ENCODE measurements at places on chromosomes 16 and 17.
A peak's percentile ranks its signal among the peaks of the same experiment; 100 is the strongest.

DNA sequence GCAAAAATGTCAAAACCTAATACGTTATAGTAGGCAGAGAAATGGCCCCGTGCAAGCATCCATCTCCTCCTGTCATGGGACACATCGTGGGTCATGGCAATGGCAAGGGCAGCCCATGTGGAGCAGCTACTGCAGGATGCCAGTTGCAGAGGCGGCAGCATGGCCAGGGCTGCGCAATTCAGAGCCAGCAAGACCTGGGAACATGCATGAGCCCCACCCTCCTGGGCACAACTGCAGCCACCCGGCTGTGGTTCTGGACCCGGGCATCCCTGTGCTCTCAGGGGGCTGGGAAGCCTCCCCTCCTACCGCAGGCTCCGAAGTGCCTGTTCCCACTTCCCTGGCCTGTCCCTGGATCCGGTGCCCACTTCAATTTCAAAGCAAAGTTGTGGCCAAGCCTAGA, 203.6 kb downstream of the CPPED1 start:
- DNase-seq = no peak

- DNase-seq = no peak
Measured at GRCh38 chr16:10069374-10069773, 112.9 kb downstream of the GRIN2A start.

DNA sequence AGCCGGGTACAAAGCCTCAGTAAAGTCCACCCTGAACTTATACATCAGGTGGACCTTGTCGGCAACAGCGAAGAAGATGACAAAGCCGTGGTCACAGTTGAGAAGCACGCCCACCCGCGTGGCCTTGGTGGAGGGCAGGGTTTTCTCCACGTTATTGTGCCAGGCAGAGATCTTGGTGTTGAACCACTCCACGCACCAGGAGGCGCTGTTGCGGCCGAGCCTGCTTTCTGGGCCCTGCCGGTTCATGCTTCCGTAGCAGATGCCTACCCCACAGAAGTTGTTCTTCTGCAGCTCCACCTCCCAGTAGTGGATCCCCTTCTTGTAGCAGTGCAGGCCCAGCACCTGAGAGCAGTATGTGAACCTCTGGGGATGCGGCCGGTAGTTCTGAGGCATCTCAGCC, 22.1 kb downstream of the TRIM25 start:
- DNase-seq = no peak

DNA sequence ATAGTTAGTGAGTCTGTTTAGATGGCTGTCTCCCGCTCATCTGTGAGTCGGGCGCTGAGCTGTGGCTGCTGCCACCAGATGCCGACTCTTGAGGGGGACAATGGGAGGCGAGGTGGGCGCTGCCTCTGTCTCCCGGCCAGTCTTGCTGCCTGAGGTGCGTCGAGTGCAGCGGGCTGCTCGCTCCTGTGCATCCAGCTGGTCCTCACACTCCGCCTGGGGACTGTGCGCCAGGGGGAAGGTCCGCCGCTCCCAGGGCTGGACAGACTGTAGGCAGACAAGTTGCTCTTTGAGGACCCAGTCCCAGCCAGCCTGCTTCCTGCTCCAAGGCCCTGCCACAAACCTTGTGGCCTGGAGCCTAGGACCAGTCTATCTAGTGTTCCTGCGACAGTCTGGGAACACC, 32.4 kb downstream of the STH start:
- no peak for DNase-seq

DNA sequence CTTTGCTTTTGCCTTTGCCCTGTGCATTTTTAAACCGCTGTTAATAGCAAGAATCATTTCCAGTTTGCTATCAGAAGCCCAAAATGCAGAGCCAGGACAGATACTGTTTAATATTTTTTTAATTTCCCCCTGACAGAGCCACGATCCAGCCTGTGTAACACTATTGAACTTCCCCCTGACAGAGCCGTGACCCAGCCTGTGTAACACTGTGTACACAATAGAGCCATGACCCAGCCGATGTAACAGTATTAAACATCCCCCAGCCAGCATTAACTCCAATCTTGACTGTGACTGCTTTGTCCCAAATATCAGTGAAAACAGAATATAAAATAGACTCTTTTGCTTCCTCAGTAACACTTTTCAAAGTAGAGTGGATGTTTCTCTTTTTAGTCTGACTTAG, 607.9 kb upstream of the CDH5 start:
- DNase-seq = no peak

GRCh38 chr16:75312875-75313274, 61.5 kb upstream of the BCAR1 start:
- DNase-seq = no peak

GRCh38 chr17:17768424-17769088, 68.2 kb downstream of the SREBF1 start:
- DNase-seq = no peak

GRCh38 chr17:74130276-74130675, 73.2 kb upstream of the RPL38 start:
- DNase-seq = no peak

DNA sequence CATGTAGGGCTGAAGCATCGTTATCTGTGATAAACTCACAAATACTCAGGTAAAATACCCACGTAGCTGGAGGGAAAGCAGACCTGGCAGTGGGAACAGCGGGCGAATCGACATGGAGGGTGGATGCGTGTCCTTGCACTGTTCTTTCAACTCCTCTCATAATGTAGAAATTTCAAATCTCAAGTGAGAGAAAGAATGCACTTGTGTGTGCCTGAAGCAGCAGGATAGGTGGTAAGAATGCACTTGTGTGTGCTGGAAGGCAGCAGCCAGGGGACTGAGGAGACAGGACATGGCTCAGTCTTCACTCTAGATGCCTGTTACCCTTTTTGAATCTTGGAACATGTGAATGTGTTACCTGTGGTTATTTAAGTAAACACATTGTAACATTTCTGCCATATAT, 10.4 kb downstream of the IFT140 start:
- no peak for DNase-seq

- no peak for DNase-seq
Measured at GRCh38 chr17:59746849-59747445, 39.5 kb downstream of the VMP1 start.

GRCh38 chr17:35568561-35568960, 7.9 kb upstream of the SLFN14 start:
- DNase-seq = peak; percentile 56

DNA sequence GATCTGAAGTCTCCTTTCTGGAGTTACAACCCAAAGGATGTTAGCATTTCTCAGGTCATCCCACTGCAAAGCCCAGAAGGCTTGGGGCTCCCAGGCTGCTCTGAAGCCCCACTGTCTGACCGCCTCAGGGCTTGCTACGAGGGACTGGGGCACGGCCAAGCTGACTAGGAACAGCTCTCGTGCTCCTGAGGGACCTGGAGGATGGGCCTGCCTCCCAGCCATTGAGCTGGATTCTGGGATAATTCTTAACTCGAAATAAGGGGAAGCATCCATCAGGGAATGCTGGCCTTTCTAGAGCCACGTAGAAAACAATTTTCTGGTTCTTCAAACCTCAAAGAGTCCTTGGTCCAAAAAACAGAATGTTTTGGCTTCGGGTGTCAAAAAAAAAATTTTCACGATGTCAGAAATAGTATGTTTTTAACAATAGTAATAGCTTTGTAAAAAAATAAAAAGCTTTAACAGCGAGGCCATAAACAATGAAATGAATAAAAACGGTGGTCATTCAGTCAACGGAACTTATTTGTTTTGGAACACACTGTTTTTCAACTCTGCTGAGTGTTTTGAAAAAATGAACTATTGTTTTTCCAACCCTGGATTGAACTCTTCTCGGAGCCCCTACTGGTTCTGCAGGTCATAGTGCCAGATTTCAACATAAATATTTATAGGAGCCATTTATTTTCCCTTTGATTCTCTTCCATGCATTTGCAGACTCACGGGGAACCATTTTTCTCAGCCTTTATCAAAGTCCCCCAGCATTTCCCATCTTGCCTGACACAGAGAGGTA, 16.4 kb upstream of the HERPUD1 start:
- no peak for DNase-seq

DNA sequence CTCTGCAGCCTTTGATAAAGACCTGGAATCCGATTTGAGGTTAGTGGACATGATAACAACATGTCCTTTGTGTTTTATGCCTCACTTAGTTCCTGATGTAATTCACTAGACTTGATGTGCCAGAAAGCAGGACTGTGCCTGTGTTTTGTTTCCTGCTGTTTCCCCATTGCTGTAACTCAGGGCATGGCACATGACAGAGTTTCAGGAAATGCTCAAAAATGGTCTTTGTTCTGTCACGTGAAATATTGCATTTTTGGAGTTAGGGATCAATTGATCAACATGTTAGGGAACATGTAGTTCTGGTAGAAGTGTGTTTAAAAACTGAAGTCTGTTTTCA, 32.8 kb downstream of the DHX38 start:
- DNase-seq = peak; percentile 51

GRCh38 chr16:52398491-52398960, 148.4 kb downstream of the TOX3 start:
- DNase-seq = no peak

GRCh38 chr16:12086822-12087221, 110.3 kb downstream of the SNX29 start:
- no peak for DNase-seq

- no peak for DNase-seq
Measured at GRCh38 chr17:18218756-18219415, 6.5 kb upstream of the LLGL1 start.

- DNase-seq = no peak
Measured at GRCh38 chr17:60730273-60730672, 52.6 kb downstream of the BCAS3 start.

- DNase-seq = no peak
Measured at GRCh38 chr17:47199627-47200324, 9.4 kb upstream of the MYL4 start.

GRCh38 chr17:32822996-32823395, 53.9 kb downstream of the MYO1D start:
- DNase-seq = no peak

- no peak for DNase-seq
Measured at GRCh38 chr16:70738083-70738977, 52.5 kb upstream of the MTSS2 start.

All from COLO829 (cell line).